ENCODE measurements at places on chromosomes 3 and 15.

DNA sequence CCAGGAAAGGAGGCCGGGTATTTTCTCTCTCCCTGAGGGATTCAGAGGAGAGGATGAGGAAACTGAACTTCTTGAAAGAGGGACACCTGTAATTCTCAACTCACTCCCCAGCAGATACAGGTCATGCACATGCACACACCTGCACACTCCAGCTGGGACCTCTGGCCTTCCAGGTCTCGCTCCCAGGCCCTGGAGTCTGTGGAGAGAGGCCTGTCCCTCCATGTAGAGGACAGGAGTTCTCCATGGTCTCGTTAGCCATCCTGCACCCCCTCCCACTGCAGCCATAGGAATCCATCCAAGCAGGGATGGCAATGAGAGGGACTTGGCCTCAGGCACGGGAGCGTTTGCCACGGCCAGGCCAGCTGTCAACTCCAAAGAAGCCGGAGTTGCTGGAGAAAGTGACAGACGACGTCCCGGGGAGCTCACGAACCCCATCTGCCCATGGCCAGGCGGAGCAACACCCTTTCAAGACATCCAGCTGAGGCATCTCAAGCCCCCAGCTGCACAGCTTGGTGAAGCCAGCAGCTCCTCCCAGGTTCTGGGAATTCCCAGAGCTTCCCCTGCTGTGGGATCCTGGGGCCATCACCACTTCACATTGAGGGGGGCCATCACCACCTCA is 223.3 kb downstream of the UACA start:
- H3K4me3 ChIP-seq: no peak overlapping the region
- H3K36me3 ChIP-seq: no peaks in the 10 kb centered on the region
- no peaks in the 10 kb centered on the region for H3K27me3 ChIP-seq

- H3K27me3 ChIP-seq: no peaks in the 10 kb centered on the region
- H3K36me3 ChIP-seq: no peaks in the 10 kb centered on the region
- DNase-seq: no peak
Measured at GRCh38 chr3:146650691-146651442, 45.7 kb upstream of the PLSCR5 start.

GRCh38 chr3:59595830-59596229 is 546.0 kb upstream of the CFAP20DC start:
- no peaks in the 10 kb centered on the region for H3K36me3 ChIP-seq
- H3K4me1 ChIP-seq: no peaks in the 10 kb centered on the region
- DNase-seq: no peak
- no peak overlapping the region for H3K4me3 ChIP-seq

DNA sequence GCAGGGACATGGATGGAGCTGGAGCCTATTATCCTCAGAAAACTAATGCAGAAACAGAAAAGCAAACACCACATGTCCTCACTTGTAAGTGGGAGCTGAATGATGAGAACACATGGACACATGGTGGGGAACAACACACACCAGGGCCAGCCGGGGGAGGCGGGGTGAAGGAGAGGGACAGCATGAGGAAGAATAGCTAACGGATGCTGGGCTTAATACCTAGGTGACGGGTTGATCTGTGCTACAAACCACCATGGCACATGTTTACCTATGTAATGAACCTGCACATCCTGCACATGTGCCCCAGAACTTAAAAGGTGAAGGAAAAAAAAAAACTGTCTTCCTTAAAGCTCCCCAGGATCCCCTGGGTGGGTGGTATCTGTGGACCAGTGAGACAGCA is 87.1 kb downstream of the ADAMTS17 start:
- no peak overlapping the region for H3K27ac ChIP-seq
- no peaks in the 10 kb centered on the region for H3K36me3 ChIP-seq
- no peaks in the 10 kb centered on the region for H3K27me3 ChIP-seq

DNA sequence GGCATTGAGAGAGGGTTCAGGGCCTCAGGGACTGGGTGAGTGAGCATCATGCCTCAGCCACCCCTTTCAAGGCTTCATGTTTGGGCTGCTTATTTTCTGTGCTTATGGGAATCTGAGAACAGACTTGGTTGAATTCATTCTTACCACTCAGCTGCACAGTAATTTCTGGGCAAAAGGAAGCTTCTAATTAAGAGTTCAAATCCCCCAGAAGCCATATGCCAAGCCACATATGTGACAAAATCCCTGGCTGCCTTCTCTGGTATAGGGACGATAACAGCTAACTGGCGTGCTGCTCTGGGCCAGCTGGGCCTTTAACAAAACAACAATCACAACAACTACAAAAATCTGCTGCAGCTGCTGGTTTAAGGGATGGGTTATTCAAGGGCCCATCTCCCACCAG is 181.0 kb upstream of the ANKRD28 start:
- DNase-seq: no peak
- H3K4me1 ChIP-seq: no peaks in the 10 kb centered on the region
- no peaks in the 10 kb centered on the region for H3K27me3 ChIP-seq
- H3K36me3 ChIP-seq: no peaks in the 10 kb centered on the region
- no peak overlapping the region for H3K4me3 ChIP-seq
